Activated CD4-positive, alpha-beta T cell treated with anti-CD3 and anti-CD28 coated beads, Interleukin-2, amount 50 U/mL, for 1 hour (primary cell): ENCODE measurements at places on chromosomes 7 and 10.

DNA sequence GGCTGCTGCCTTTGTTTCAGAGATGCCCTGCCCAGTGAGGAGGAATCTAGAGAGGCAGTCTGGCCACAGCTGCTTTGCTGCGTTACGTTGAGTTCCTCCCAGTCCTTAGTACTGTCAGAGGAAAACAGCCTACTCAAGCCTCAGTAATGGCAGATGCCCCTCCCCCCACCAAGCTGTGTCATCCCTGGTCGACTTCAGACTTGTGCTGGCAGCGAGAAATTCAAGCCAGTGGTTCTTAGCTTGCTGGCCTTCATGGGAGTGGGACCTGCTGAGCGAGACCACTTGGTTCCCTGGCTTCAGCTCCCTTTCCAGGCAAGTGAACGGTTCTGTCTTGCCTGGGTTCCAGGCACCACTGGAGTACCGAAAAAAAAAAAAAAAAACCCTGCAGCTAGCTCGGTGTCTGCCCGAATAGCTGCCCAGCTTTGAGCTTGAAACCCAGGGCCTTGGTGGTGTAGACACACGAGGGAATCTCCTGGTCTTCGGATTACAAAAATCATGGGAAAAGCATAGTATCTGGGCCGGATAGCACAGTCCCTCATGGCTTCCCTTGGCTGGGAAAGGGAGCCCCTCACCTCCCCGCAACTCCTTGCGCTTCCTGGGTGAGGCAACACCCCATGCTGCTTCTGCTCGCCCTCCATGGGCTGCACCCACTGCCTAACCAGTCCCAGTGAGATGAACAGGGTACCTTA is 9.1 kb downstream of the SDHAF3 start:
- no peak for DNase-seq

- DNase-seq, result no peak
These were observed 217.1 kb downstream of the TMEM178B start for GRCh38 chr7:141290973-141291372.

DNA sequence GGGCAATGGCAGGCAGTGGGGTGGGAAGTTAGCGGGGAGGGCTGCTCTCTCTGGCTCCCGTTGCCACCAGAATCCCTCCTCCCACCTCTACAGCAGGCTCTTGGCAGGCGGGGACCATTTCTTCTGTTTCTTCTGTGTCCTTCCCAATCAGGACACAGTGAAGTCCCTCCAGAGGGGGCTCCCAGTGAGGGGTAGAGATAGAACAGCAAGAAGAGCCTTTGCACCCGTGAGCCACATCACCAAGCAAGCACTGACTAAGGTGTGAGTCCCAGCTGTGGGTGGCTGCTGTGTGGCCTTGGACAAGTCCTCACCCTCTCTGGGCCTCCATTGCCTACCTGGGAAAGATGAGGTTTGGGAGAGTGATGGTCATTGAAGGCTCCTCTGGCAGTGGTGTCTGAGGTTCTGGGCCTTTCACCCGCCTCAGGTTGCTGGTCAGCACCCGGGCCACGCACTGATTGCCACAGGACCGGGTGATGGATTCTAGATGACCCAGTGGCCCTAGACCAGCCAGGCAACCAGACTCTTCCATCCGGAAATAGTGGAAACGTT is 26.0 kb upstream of the PCBD1 start:
- no peak for DNase-seq

DNA sequence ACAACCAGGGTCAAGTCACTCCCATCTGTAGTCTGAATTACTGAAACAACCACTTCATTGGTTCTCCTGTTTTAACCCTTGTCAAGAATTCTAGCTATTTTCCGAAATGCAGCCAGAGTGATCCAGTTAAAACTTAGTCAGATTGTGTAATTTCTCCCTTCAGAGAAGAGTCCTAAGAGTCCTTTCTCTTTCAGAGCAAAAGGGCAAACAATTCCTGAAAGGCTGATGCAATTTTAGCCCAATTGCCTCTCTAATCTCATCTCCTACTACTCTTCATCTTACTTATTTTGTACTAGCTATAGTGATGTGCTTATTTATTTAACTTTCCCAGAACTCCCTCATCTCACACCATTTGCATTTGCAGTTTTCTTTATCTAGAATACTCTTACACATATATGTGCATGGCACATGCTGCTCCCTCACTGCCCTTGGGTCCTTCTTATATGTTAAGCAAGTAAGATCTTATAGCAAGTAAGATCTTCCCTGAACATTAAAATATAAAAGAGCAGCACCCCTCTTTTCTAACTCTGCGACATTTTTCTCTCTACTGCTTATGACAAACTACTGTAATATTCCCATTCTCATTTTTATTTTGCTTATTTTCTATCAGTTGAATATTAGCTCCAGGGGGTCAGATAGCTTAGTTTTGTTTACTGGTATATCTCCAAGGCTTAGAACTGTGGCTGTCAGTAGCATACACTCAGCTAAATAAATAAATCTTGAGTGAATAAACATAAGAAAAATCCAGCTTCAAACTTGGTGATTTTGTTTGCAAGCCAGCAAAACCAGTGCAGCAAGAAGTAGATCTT is 44.6 kb downstream of the HGF start:
- no peak for DNase-seq

- no peak for DNase-seq
These were observed 421.4 kb downstream of the PLXDC2 start for GRCh38 chr10:20237586-20237985.
